Stimulated activated naive B cell treated with anti-CD40 and anti-IgM and Interleukin-4, amounts not matched to agents 10 μg/mL and 1 μg/mL and 100 μg/mL, for 72 hours (primary cell): ENCODE measurements at places on chromosomes 13 and 19.

DNA sequence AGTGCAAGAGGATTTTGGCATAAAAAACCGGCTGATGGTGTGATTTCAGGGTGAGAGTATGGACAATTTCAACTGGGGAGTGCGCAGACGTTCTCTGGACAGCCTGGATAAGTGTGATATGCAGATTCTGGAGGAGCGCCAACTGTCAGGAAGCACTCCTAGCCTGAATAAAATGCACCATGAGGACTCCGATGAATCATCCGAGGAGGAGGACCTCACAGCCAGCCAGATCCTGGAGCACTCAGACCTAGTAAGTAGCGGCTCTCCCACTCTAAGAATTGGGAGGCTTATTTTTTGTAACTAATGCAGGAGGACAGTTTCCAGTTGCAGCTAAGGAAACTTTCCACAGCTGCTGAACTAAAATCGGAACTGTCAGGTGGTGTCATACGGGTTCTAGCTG lies 53.6 kb downstream of the ZAR1L start:
- DNase-seq: no peak

DNA sequence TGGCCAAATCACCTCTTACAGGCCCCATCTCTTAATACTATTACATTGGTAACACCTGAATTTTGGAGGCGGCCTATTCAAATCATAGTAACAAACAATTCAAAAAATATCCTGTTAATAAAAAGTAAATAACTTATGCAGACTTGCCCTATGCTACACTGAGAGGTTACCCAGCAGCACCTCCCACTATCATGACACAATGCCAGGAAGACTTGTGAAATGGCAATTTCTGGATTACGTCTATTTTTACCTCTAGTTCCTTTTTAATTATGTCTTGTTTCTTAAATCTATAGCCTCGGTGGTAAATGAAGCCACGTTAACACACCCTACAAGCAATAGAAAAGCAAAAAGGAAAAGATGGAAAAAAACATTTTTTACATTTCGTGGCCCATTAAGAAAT lies 6.2 kb upstream of the DZIP1 start:
- no peak for DNase-seq

GRCh38 chr13:50572129-50572528 lies 271.4 kb downstream of the DLEU7 start:
- no peak for DNase-seq

GRCh38 chr13:110225003-110225402 lies 82.0 kb downstream of the COL4A1 start:
- DNase-seq: no peak

DNA sequence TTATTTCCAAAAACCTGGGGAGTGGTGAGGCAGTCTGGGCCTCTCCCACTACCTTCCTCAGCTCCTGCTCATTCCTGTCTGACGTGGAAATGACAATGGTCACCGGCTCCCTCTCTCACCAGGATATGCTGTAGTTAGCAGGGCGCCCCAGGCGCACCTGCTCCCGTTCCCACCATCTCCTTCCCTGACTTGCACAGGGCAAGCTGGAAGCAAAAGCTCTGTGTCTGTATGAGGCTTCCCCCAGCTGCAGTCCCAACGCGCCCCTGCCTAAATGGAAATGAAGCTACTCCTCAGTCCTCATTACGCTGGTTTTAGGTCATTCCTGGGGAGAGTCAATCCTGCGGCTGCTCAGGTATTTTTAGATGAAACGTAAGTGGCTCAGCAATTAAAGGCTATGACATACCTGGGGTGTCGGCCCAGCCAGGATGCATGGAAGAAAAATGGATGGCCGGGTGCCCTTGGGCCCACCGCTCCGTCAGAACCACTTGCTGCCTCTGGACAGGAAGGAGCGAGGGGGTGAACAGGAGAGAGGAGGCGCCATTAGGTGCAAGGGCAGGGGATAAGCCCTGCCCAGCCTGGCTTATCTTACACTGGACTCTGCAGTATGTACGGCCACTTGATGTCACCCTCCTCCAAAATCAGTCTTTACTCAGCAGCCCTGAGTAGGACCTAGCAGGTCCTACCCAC lies 32.4 kb downstream of the DHRS12 start:
- DNase-seq: no peak

DNA sequence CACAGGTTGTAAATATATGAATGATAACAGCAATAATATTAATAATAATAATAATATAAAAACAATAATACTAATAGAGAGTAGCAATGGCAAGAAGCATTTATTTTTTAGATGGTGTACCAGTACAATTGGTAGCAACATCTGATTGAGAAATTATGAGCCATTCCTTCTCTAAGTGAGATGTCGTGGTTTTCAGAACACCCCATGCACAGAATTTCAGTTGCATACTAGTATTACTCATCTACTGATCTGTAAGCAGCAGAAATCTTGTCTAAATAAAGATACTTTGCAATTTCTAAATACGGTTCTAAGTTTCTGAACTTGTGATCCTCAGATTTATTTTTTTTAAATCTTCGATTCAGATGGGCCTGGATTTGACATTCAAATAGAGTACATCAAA lies 788.0 kb upstream of the ATXN8OS start:
- no peak for DNase-seq
